ENCODE measurements at places on chromosomes 1 and 21. TPM values are rescaled to one million over a fixed set of nuclear protein-coding genes. Genes with fewer than 3 reads are reported as not detected.

The LCE6A gene
- 0.23 TPM for polyA plus RNA-seq

The CHIA gene
- polyA plus RNA-seq: not detected

- DNase-seq: no peak
These were observed at the start of gene SERINC2 for GRCh38 chr1:31412732-31413404. TSS of gene SERINC2 (plus strand) at chr1:31413213. CDS start at chr1:31413266, 53 bp downstream.

DNA sequence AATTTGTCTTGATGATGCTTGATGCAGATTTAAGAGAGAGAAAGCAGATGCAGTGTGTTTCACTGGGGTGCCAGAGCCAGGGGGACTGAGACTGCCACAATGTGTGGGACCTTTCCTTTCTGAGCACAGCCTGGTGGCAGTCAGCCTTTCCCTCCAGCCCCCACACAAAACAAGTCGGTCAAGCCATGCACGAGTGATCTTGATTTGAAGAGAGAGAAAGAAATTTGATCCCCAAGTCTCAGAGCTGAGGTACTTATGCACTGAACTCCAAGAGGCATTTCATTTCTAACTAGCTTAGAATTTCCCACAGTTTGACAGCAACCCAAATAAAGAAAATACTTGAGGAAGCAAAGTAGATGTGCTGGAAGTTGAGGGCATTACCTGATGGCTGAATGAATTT lies 193.8 kb downstream of the ST6GALNAC3 start:
- no peak for DNase-seq

DNA sequence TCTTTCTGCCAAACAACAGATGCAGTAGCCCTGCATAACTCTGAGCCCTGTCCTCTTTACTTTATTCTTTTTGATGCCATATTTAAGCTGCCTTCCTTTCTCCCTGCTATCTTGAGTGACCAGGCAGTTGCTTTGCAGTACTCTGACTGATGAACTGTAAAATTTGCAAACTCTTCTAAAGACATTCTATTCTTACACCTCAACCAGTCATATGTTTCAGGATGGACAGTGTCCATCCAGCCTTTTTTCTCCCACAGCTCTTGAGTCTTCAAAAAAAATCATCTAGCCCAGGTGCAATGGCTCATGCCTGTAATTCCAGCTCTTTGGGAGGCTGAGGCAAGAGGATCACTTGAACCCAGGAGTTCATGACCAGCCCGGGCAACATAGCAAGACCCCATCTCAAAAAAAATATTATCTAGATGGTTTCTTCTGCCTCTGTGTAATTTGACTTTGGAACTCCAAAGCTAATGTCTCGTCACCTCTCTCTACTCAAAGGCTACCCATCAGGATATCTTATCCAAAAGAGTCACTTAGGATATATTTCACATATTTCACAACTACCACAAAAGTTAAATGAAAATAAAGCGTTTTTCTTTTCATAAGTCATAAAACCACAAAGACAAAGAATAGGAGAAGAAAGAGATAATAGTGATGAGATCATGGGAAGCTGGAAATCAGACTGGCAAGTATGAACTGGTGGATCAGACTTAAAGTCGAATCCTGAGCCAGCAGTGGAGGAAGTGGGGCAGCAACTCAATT lies 54.6 kb upstream of the IPO9 start:
- DNase-seq: peak; percentile 86

Measured in foreskin keratinocyte (primary cell).